ENCODE measurements at places on chromosomes 5 and 9.

- DNase-seq: no peak
Observed at GRCh38 chr9:70407081-70407503, 7.4 kb downstream of the KLF9 start.

DNA sequence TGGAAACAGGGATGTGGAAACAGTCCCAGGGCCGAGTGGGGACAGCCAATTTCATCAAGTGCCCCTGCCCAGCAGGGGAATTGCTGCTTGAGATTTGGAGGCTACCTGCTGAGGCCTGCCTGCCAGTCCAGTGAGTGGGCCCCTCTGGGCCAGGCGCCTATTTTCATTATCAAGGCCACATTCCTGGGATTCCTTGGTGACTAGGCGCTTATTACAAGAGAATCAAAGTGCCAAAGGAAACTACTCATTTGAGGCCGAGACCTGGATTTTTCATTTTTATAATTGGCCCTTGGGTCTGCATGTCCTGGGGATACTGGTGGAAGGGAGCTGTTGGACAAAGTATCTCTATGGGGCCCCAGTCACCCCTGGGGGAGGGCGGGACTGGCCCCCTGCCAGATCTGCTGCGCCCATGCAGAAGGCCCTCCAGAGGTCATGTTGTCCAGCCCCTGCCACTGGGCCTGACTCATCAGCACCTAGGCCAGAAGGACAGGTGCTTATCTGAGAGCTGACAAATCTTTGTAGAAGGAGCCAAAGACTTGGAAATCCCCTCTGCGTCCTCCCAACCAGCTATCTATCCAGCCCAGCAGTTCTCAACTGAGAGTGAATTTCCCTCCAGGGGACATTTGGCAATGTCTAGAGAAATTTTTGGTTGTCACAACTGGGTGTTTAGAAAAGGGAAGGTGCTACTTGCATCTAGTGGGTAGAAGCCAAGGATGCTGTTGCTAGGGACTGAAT, 45.6 kb downstream of the FOXI1 start:
- no peak for DNase-seq

- no peak for DNase-seq
Observed at GRCh38 chr5:176797456-176798050, 12.8 kb upstream of the UNC5A start.

- no peak for DNase-seq
Observed at GRCh38 chr5:135578685-135579341, at the start of gene CXCL14. Gene CXCL14, minus strand, starts transcription at chr5:135578991. Its CDS starts 213 bp downstream, at chr5:135578778.

- DNase-seq: no peak
Observed at GRCh38 chr9:948497-948896, 28.0 kb upstream of the DMRT3 start.

DNA sequence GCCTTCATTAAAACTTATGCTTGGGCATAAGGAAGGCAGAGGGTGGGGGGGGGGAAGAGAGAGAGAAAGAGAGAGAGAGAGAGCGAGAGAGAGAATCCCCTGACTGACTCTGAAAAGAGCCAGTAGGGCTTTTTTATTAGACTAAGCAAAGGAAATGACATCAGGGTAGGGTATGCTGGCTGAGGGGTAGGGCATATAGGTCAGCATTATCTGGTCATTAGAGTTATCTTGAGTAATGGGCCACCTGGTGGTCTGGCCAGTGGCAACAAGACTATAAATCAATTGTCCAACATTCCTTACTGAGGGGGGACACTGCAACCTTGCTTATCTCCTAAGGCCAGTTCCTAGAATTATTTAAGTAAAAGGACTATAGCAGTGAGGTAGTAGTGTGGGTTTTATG, 67.2 kb downstream of the TSSK1B start:
- no peak for DNase-seq

- no peak for DNase-seq
Observed at GRCh38 chr5:139763280-139763929, 32.2 kb upstream of the PSD2 start.

DNA sequence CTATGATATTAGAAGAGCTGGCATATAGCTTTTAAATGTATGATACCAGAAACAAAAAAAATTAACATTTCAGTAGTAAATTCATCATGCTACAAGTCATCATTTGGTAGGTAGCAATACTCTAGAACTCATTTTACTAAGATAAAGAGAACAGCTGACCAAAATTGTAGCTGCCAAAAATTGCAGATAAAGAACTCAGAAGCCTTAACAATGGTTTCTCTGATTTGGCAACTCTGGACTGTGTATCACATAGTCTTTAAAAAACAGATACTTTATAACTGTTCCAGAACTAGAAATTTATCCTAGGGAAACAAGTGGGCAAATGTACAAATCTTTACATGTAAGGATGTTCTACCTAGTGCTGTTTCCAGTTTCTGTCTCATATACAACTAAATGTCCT, 33.9 kb downstream of the ZFR start:
- DNase-seq: no peak

DNA sequence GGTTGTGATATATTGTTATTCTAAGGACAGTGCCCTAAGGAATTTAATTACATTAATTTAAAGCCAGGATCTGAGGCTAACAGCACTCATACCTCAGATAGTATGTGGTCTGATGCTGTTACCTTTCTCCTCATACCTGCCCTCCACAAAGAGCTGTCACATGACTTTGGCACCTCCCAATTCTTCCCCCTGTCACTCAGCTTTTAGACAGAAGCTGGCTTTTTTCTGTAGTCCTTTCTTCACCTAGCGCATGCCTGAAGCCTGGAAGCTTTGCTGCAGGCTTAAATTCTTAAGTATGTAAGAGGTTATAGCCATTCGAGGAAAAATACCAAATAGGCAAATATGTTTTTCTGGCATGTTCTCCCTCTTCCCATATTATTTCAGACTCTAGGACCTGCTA, 61.0 kb upstream of the ADAMTS19 start:
- DNase-seq: no peak

DNA sequence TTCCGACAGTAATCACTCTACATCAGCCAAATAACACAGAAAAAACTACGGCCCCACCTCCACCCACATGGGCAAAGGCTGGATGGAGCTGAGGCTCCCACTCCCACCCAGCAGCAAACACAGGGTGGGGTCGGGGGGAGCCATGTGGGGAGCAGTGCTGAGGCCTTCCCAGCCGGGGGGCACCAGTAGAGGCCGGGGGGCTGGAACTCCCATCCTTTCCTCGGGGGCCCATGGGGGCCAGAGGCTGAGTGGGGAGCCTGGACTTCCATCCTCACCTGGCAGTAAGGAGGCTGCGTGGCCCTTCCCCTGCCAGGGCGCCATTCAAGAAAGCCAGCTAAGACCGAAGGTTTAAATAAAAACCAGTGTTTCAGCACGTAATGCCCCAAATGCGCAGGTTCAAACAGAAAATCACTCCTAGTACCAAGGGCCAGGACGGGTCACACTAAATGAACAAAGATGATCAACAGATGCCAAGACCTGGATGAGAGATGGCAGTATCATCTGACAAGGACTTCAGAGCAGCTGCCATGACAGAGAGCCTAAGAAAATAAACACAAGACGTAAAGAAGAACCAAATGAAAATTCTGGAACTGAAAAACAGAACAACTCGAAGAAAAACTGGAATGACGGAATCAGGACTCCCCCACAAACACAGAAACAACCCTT, 9.4 kb downstream of the CCDC127 start:
- no peak for DNase-seq

- DNase-seq: no peak
Observed at GRCh38 chr9:106423575-106423974, 439.4 kb upstream of the ZNF462 start.

DNA sequence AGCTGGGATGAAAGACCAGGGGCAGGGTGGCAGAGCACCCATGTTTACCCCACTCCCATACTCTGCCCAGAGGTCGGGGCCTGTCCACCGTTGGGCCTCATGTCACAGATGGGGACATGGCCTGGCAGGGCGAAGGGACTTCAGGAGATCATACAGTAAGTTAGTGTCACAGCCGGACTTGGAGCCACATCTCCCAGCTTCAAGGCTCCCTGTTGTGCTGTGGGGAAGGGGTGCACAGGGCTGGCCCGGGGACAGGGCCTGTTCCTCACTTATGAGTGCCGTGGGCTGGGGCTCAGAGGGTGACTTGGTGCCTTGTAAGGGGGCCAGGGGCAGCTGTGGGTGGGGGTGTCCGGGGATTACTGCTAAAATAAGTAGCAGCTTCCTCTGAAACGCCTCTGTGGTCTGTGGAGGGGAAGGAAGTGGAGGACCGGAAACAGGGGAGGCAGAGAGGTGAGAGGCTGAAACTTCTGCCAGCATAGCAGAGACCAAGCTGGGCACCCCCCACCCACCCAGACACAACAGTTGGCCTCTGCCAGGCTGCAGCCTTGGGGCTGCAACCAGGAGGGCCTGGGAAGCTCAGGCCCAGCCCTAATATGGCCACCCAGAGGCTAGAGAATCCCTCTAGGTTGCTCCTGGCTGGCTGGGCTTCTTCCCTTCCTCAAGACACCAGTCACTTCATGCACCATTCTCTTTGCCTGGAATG, 41.1 kb upstream of the NEK6 start:
- DNase-seq: peak; percentile 66

- DNase-seq: no peak
Observed at GRCh38 chr9:107650321-107650720, 160.8 kb upstream of the KLF4 start.

GRCh38 chr5:198516-199196, 7.4 kb downstream of the LRRC14B start:
- DNase-seq: no peak

- no peak for DNase-seq
Observed at GRCh38 chr5:140042393-140042642, 781 bp downstream of the NRG2 start.

GRCh38 chr9:18423791-18424531, 50.0 kb upstream of the ADAMTSL1 start:
- no peak for DNase-seq
